Stimulated activated CD4-positive, alpha-beta T cell treated with anti-CD3 and anti-CD28 coated beads, TNF-alpha, amount 100 ng/mL, for 24 hours (primary cell): ENCODE measurements at places on chromosomes 7 and 10.

- no peak for DNase-seq
Measured at GRCh38 chr10:8254350-8254749, 199.9 kb downstream of the GATA3 start.

GRCh38 chr7:78642751-78643150 is 810.7 kb downstream of the MAGI2 start:
- no peak for DNase-seq

- no peak for DNase-seq
Measured at GRCh38 chr7:77538281-77539212, 1.5 kb downstream of the PTPN12 start.

- DNase-seq: no peak
Measured at GRCh38 chr10:122650331-122650730, 49.3 kb downstream of the C10orf120 start.

- DNase-seq: no peak
Measured at GRCh38 chr7:114217026-114217806, 197.4 kb upstream of the FOXP2 start.
